HuH-7 (cell line): ENCODE measurements at places on chromosomes 4 and X.

DNA sequence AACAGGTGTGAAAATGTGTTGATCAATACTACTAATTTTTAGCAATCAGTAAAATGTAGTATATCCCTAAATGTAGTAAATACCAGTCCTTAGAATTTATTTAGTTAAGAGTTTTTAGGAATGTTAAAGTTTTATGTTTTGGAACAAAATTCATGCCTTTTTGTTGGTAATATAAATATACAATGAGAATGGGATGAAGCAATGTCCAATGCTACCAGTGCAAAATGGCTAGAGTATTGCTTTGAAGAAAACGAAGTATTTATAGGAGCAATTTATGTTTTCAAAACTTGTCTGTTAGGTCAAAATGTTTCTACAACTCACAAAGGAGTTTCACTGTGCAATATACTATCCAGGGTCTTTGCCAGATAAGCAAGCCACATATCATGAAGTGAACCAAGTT is 851.5 kb downstream of the PCDH18 start:
- no peak for DNase-seq

- no peak for DNase-seq
Observed at GRCh38 chr4:6658209-6658595, 17.7 kb downstream of the MRFAP1 start.

DNA sequence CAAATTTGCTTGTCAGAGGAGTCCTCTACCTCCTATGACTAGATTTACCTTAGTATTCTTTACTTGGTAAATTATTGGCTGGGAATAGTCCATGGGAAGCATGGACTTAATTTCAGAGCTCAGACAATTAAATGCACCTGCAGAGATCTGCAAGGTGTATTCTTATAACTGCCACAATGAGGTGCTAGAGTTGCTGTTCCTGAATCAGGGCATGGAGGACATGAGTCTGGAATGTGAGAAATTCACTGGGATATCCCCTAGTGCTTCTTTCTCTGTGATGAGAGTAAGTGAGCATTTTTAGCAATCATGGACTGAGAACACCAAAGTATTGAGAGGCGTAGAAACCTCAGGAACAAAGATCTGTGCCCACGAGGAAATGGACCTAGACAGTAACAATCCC is 32.9 kb upstream of the GRID2 start:
- peak; percentile 4 for DNase-seq

GRCh38 chr4:61666244-61666643 is 466.1 kb downstream of the ADGRL3 start:
- DNase-seq: no peak

DNA sequence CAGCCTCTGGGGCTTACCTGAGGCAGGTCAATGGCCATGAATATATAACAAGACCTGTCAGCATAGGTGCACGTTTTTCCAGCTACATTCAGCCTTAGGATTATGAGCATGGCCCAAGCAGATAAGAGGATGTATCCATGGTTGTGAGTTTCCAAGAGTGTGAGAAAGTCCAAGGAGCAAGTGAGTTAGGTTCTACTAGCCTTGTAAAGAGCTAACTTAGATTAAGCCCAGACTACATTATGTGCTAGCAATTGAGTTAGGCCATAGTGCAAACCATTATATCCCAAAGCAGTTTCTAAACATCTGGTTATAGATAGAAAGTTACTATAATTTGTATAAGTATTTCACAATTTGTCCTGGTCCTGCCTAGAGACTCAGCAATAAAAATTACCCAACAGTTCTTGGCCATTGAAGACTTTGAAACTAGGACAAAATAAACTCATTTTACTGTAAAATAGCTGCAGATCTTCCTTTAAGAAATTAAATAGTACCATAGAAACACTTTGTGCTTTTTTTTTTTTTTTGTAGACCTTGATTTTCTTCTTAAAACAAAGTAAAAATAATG is 312.0 kb downstream of the CAMK2D start:
- DNase-seq: no peak

DNA sequence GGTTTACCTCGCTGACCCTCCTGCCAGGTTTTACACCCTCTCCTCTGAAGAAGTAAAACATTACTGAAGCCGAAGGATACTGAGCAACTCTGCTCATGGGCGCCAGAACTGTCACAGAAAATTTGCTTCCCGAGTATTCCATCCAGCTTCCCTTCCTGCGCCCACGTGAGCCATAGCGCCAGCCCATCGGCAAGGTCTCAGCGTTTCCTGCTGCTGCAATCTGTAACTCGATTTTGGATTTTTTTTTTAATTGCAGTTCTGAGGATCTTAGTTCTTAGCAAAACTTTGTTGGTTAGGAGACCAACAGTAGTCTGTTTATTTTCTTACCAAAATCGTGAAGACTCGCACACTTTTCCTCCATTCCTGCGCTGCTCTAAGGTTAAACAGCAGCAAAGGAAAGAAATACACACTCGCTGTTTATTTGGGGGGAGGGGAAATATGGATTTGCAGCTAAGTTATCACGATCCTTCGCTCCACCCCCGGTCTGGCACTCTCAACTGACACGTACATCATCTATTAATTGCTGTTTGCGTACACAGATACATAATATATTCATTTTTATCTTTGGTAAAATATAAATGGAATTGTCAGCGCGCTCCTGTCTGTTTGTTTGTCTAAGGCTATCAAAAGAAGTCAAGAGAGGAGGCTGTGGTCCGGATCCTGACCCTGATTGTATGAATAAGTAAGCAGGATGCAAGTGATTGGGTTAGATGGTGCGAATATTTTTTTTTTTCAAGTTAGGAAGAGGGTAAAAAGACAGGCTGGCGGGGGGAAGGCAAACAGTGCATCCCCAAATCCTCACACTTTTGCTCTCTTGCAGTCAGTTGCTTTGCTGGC is at the start of gene TLL1:
Gene TLL1 (plus strand): TSS at position 777 of the 837 bp plus-strand sequence. CDS start 668 bp downstream, outside the sequence.
- no peak for DNase-seq

DNA sequence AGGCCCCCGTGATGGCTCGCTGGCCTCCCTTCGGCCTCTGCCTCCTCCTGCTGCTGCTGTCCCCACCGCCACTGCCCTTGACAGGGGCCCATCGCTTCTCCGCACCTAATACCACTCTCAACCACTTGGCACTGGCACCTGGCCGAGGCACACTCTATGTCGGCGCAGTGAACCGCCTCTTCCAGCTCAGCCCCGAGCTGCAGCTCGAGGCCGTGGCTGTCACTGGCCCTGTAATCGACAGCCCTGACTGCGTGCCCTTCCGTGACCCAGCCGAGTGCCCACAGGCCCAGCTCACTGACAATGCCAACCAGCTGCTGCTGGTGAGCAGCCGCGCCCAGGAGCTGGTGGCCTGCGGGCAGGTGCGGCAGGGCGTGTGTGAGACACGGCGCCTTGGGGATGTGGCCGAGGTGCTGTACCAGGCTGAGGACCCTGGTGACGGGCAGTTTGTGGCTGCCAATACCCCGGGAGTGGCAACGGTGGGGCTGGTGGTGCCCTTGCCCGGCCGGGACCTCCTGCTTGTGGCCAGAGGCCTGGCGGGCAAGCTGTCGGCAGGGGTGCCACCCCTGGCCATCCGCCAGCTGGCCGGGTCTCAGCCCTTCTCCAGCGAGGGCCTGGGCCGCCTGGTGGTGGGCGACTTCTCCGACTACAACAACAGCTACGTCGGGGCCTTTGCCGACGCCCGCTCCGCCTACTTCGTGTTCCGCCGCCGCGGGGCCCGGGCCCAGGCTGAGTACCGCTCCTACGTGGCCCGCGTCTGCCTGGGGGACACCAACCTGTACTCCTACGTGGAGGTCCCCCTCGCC is 3.0 kb downstream of the PLXNB3 start:
- no peak for DNase-seq

- no peak for DNase-seq
Observed at GRCh38 chr4:100842856-100843255, 325.0 kb upstream of the EMCN start.
